ENCODE measurements at places on chromosomes 5 and 9. TPM values are rescaled to one million over a fixed set of nuclear protein-coding genes. Genes with fewer than 3 reads are reported as not detected.

ALDH1A1 gene
- 450 TPM for total RNA-seq

DNA sequence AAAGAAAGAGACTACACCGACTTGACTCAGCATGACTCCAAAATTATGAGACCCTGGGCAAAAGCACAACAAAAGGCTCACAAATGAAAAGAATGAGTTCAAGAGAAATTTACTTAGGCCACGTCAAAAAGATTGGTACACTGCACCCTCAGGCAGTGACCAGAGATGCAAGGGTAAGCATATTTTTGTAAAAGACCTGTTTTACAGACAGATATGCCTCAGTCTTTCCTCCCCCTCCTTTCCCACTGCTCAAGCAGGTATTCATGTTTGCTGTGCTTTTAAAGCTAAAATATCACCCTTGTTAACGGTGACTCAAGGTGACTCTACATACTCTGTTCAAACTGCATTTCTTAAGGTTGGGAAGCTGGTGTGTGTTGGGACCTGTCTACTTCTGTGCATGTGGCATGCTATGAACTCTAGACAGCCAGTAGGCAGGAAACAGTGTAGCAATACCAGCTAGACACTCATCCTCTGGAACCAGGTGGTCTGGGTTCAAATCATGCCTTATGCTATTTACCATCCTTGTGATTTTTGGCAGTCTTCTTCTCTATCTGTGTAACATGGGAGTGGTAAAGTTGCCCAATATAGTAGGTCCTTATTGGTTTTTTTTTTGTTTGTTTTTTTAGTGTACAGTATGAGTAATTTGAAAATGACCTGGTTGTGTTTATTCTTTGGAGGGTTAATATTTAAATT, 98.7 kb downstream of the TLE4 start:
- no peak for DNase-seq

DNA sequence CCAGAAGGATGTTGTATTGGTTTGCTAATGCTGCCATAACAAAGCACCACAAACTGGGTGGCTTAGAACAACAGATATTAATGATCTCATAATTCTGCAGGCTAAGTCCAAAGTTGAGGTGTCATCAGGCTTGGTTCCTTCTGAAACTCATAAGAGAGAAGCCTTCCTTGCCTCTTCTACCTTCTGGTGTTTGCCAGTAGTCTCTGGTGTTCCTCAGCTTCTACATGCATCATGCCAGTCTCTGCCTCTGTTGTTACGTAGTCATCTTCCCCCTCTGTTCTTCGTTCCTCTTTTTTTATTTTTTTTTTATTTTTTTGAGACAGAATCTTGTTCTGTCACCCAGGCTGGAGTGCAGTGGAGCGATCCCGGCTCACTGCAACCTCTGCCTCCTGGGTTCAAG, 61.8 kb downstream of the LRRC70 start:
- DNase-seq: no peak

DNA sequence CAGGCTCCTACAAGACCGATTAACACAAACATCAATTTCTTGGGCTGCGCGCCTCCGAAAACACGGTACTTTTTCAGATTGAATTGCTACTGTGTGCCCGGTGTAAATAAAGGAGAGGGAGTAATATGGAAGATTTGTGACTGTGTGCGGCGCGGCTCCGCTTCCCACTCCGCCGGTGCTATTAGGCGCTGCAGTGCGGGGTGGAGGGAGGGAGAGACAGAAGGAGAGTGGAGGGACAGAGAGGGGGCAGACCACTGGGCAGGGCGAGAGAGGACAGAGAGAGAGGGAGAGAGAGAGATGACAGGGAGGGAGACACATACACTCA, 24.7 kb upstream of the RNU6ATAC start:
- DNase-seq: no peak

- DNase-seq: no peak
These were observed 1.4 kb downstream of the STING1 start for GRCh38 chr5:139481122-139481533.

DNA sequence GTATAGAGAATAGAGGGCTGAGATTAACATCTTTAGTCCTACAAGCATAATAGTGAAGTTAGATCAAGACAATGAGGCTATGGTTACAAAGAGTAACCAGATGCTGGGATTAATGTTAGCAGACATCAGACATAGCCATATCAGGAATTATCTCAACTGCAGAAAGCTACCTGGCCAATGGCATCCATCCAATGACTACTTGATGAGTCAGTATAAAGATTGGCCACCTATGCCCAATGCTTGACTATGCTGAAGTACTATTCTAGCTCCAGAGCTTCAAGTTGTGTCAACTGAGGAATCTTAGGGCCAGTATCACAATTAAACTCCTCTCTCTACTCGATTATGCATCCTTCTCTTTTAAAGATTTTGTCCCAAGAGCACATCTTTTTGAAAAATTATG, 541.4 kb downstream of the PRELID2 start:
- DNase-seq: no peak

DNA sequence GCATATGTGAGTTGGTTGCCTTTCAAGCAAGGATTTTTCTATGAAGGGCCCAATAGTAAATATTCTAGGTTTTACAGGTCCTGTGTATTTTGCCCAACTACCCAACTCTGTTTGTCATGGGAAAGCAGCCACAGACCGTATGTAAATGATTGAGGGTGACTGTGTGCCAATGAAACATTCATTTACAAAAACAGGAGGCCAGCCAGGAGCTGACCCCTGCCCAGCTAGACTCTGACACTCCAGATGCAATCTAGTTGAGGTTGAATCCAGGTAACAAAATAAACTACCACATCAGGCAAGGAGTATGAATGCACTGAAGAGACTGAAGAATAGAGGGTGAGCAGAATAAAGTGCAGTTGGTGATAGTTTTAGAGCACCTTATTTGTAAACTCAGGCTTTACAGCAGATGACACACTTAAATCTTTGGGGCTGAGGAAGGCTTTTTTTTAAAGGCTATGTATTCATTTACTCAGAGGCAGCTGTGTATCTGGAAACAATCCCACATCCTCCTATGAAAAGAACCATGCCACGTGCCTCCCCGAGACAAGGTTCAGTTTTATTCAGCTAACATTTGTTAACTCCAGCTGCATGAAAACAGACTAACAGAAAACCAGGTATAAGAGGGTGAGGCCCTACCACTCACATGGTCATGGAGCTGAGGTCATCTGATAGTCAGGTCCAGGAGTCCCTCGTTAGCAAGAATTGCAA, 60.7 kb downstream of the SLC1A1 start:
- peak; percentile 70 for DNase-seq

DNA sequence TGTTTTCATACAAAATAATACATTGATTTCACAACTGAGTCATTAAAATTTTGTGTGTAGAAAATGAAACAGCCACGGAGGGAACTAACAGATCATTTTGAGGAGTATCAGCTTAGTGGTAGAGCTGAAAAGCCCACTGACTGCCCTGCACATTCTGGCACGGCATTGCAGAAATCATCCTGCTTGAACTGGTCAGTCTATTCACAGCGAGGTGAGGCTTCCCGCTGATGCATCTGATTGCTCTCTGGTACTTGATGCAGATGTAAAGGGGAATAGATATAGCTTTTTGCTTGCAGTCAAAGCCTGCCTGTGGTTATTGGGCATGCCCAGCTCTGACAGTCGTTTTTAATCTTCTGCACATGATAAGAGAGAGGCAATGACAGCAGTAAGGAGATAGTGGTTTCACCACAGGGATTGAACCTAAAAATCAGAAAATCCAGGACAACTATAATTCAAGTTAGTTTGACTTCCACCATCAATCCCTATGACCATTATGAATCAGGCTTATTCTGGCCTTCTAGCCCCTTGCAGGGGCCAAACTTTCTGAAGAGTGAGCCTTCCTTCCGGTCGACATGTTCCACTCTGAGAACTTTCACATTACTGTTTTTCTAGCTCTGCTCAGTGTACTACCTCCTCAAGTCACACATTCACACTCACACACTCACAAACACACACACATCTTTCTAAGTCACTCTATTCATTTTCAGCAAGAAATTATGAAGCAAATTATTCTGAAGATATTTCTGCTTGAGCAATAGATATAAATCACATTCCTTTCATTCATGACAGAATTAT, 782.8 kb upstream of the NUDT12 start:
- DNase-seq: no peak

C9 gene
- not detected for total RNA-seq

- DNase-seq: peak; percentile 77
These were observed 109.3 kb downstream of the DAPK1 start for GRCh38 chr9:87606841-87607521.

CDKN2B gene
- total RNA-seq: 58.3 TPM

DNA sequence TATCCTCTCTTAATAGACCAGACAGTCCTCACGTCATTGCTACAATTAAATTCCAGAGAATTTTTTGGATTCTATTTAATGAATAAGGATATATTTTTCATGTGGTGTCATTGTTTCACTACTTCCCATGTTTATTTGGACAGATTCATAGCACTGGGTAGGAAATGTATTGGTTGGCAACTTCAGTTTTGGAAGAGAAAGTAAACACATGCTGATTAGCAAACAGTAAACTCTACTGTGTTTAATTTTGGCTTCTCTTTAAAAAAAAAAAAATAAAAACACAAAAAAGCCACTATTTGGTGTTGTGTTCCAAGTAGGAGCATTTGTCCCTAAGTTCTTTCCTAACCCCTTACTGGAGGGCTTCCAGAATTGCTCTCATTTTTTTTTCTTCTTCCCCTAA, 77.3 kb downstream of the NFIB start:
- no peak for DNase-seq

DNA sequence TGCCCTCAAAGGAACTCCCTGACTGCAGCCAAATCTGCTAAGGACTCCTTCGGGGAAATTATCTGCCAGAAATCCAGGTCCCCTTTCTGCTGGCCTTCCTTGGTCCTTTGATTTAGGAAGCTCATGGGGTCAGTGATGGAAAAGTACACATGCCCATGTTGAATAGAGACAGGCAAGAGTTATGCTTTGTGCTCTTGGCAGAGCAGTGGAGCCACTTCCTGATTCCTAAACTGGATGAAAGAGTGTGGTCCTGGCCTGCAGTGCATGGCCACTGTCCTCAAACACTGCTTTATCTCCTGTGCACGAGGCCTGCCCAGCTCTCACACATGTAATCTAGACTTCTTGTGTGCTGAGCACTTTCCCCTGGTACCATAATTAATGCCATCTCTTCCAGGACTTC, 2.0 kb upstream of the EBF1 start:
- no peak for DNase-seq

DNA sequence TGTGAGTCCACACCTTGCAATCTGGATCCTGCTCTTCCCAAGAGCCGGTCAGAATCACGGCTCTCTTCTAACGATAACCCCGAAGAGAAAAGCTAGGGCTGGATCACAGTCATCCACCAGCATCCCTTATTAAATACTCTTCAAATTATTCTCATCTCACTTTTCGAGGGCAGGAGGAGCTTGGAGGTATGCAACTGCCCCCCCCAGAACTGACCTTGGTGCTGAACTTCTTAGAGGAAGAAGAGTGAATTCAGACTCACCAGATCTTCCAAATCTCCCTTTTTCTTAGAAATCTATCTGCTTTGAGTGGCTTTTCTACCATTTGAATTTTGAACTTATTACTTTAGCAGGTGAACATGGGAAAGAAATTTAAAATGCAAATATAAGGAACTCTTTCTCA, 75.7 kb downstream of the MED10 start:
- DNase-seq: no peak

DNA sequence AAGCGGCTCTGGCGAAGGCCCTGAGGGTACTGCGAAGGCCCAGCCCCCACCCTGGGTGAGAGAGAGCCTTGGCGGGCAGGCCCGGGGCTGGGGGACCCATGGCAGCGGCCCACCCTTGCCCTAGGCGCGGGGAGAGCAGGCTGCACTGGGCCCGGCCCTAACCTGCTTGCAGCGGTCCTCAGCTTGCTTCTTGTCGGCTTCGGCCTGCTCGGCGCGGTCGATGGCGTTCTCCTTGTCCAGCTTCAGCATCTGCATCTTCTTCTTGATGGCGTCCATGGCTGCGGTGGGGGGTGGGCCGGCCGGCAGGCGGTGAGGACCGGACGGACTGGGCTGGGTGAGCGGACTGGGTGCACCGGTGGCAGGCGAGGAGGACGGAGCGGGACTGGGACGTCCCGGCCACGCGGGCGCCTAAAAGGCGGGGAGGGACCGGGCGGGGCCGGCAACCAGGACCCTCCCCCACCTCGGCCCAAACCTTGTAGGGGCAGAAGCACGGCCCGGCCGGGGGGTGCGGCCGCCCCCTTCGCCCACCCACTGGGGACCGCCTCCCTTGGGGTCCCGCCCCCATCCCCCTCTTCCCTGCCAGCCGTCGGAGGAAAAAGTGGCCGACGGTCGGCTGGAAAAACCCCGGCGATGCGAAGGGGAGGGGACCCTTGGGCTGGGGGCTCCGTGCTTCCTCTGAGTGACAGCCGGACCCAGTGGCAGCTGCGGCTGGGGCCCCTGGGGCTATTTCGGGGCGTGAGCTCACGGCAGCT, at the start of gene TPM2:
Gene TPM2, minus strand, starts transcription at position 384 of the 752 bp plus-strand sequence. Its CDS starts 108 bp downstream, at position 276.
- peak; percentile 89 for DNase-seq

DNA sequence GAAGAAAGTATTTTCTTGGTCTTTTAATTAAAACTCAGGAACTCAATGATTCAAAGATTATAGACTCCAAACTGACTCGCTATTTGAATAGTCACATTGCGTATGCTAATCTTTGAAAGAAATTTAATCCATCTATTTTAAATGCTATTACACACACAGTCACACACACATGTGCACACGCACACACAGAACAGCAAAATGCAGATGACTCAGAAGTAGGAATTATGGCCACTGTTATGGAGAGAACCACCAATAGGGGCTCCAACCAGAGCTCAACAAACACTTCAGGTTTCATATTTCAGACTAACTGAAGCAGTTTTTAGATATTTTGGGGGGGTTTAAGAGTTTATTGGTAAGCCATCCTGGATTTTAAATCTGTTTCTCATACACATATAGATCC, 1917.9 kb downstream of the EFNA5 start:
- DNase-seq: no peak

GRCh38 chr5:17020678-17021601, 84.9 kb upstream of the MYO10 start:
- DNase-seq: peak; percentile 47

GRCh38 chr9:16598316-16598715, 272.2 kb downstream of the BNC2 start:
- no peak for DNase-seq

TAF1L gene
- total RNA-seq: not detected

STKLD1 gene
- total RNA-seq: 0.32 TPM
